ENCODE measurements at places on chromosomes 7 and 10.

GRCh38 chr7:134948736-134949135 lies 37.6 kb upstream of the AGBL3 start:
- no peak for DNase-seq

GRCh38 chr7:77570330-77571011 lies 33.4 kb downstream of the PTPN12 start:
- no peak for DNase-seq

- DNase-seq: no peak
Measured at GRCh38 chr7:157731126-157731525, 394.3 kb downstream of the DNAJB6 start.

DNA sequence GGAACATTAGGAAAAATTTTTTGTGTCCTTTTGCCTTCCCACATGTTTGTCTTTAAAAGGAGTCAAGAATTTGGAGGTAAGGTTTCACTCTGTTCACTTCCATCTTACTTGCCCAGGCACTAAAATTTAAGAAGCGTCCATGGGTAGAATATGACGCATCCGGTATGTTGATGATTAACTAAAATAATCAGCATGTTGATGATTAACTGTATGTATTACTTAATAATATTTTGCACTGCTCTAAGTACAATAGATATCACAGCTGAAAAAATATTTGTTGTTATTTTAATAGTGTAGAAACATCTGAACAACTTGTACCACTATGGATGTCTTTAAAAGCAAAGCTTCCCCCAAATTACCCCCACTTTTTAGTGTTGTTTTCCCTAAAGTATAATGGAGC lies 11.5 kb downstream of the ANKRD22 start:
- DNase-seq: no peak

DNA sequence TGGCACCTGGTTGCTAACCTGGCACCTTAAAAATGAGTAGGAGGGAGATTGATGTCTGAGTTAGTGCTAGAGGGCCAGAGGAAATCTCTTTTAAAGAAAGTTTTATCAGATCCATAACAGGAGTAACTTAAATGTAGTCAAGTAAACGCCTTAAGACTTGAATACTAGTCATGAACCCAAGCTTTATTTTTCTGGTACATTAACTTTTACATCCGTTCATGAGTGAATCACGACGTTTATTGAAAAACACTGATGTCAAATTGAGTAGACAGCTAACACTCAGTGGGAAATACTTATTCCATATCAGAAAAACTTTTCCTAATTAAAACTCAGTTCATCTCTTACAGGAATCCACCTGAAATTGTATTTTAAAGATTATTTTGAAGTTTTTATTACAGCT lies 6.9 kb upstream of the LAMB1 start:
- no peak for DNase-seq
